ENCODE measurements at places on chromosomes 12 and 14. TPM values are rescaled to one million over a fixed set of nuclear protein-coding genes. Genes with fewer than 3 reads are reported as not detected.
A peak's percentile ranks its signal among the peaks of the same experiment; 100 is the strongest.

PIWIL1 gene
- total RNA-seq, result 0.61 TPM

TPH2 gene
- total RNA-seq, result 7.2 TPM

SMIM41 gene
- 1.3 TPM for total RNA-seq

PLEKHD1 gene
- 0.27 TPM for total RNA-seq

PROX2 gene
- not detected for total RNA-seq

ANO2 gene
- total RNA-seq, result 10.5 TPM

BEGAIN gene
- 10.0 TPM for total RNA-seq

DNA sequence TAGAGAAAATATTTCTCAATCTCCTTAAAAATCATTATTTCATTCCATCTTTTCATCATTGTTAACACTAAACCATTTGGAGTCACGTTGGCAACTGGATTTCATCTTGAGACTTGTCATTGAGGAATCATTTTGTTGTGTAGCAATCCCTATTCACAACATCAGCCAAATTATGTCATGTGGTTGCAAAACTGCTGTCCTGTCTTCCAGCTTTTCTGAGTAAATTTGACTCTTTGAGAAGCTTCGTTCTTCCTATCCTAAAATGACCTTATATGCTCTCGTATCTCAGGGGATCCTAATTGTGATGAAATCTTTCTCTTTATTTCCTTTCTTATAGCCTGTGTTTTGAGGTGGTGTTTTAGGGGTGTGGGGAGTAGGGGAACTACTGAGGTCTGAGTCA is 30.6 kb upstream of the KICS2 start:
- H3K4me3 ChIP-seq, result no peak overlapping the region
- H3K4me1 ChIP-seq, result peaks cover 6% of the 10 kb centered on the region
- DNase-seq, result no peak
- H3K36me3 ChIP-seq, result no peaks in the 10 kb centered on the region
- H3K27ac ChIP-seq, result no peak overlapping the region

DNA sequence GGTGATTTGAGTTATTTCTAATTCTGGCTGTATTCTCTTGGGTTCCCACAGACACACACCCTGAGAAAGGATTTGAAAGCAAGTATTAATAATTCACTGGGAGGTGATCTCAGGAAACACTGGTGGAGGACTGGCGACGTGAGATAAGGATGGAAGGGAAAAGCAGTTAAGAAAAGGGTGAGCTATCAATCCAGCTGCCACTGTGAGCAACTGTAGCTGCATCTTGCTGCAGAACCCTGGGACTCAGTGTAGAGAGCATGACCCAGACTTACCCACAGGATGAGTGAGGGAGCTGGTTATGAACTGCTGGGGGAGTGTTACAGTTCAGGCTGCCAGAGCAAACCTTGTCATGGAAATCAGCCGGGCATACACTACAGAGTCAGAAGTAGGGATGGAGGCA is 71.9 kb downstream of the RESF1 start:
- DNase-seq, result no peak
- H3K4me3 ChIP-seq, result no peak overlapping the region
- H3K4me1 ChIP-seq, result peaks cover 4% of the 10 kb centered on the region
- no peak overlapping the region for H3K27ac ChIP-seq

- no peak overlapping the region for H3K4me3 ChIP-seq
- H3K4me1 ChIP-seq, result no peaks in the 10 kb centered on the region
- H3K36me3 ChIP-seq, result peaks cover 27% of the 10 kb centered on the region
- no peak overlapping the region for H3K27ac ChIP-seq
- DNase-seq, result no peak
Measured at GRCh38 chr14:69460093-69460701, 24.3 kb upstream of the PLEKHD1 start.

- H3K4me1 ChIP-seq, result no peaks in the 10 kb centered on the region
- no peak overlapping the region for H3K27ac ChIP-seq
- DNase-seq, result no peak
Measured at GRCh38 chr12:82055391-82055790, 296.2 kb upstream of the PPFIA2 start.

- no peak overlapping the region for H3K4me3 ChIP-seq
- peaks cover 15% of the 10 kb centered on the region for H3K4me1 ChIP-seq
- H3K27ac ChIP-seq, result no peak overlapping the region
- H3K27me3 ChIP-seq, result no peaks in the 10 kb centered on the region
Measured at GRCh38 chr12:117114784-117115183, 15.6 kb upstream of the TESC start.

DNA sequence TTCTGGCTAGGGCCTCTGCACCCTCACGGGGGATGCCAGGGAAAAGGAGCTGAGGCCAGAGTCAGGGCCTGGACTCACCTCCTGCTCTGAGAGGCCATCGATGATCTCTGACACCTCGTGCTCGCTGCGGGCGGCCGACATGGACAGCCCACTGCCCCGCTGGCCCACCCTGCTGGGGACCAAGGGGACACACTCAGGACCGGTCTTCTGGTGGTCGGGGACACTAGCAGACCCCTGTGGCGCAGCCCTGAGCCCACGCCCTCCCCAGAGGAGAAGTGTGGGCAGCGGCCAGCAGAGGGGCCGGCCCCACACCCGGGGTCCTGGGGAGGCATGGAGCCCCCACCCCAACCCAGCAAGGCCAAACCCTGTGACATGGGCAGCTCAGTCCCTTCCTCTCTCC is 134.6 kb downstream of the RFLNA start:
- no peak overlapping the region for H3K4me3 ChIP-seq
- H3K27ac ChIP-seq, result peak overlapping the region; percentile 67
- H3K4me1 ChIP-seq, result peaks cover 65% of the 10 kb centered on the region
- peaks cover 78% of the 10 kb centered on the region for H3K36me3 ChIP-seq
- no peaks in the 10 kb centered on the region for H3K27me3 ChIP-seq
- no peak for DNase-seq

GRCh38 chr14:93729993-93730392 is 58.3 kb downstream of the PRIMA1 start:
- no peak overlapping the region for H3K27ac ChIP-seq
- no peaks in the 10 kb centered on the region for H3K27me3 ChIP-seq
- no peak overlapping the region for H3K4me3 ChIP-seq

GRCh38 chr12:86727160-86727559 is 471.0 kb upstream of the MGAT4C start:
- H3K27ac ChIP-seq, result no peak overlapping the region
- no peaks in the 10 kb centered on the region for H3K27me3 ChIP-seq
- H3K4me1 ChIP-seq, result no peaks in the 10 kb centered on the region
- H3K4me3 ChIP-seq, result no peak overlapping the region
- DNase-seq, result no peak
- no peaks in the 10 kb centered on the region for H3K36me3 ChIP-seq

- H3K27ac ChIP-seq, result no peak overlapping the region
- no peak for DNase-seq
- H3K27me3 ChIP-seq, result no peaks in the 10 kb centered on the region
- H3K36me3 ChIP-seq, result no peaks in the 10 kb centered on the region
- no peaks in the 10 kb centered on the region for H3K4me1 ChIP-seq
Measured at GRCh38 chr12:98788396-98788795, 143.3 kb downstream of the APAF1 start.

GRCh38 chr12:70822412-70822811 is 98.1 kb downstream of the PTPRR start:
- H3K27ac ChIP-seq, result no peak overlapping the region
- H3K4me1 ChIP-seq, result no peaks in the 10 kb centered on the region
- no peak for DNase-seq
- H3K36me3 ChIP-seq, result no peaks in the 10 kb centered on the region
- no peak overlapping the region for H3K4me3 ChIP-seq
- H3K27me3 ChIP-seq, result no peaks in the 10 kb centered on the region

GRCh38 chr12:1517007-1517406 is 77.4 kb downstream of the FBXL14 start:
- H3K27ac ChIP-seq, result no peak overlapping the region
- H3K4me3 ChIP-seq, result no peak overlapping the region
- no peaks in the 10 kb centered on the region for H3K27me3 ChIP-seq
- no peaks in the 10 kb centered on the region for H3K4me1 ChIP-seq
- DNase-seq, result no peak

DNA sequence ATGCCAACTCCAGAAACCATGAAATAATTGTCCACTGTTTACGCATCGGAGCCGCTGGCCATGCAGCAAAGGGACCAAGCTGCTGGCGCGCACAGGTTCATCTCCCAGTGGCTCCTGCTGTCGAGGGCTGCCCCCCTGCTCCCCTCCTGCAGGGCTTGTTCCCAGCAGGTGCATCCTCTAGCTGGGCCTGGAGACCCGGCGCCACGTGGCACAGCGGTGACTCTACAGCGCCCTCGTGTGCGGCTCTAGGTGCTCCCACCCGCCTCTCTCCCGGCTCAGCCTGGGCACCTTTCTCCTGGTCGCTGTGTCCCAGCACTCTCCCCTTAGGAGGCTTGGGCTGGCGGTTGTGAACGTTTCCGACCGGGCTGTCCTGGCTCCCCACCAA is 37.5 kb upstream of the INF2 start:
- no peak overlapping the region for H3K4me3 ChIP-seq
- peaks cover 42% of the 10 kb centered on the region for H3K4me1 ChIP-seq
- H3K36me3 ChIP-seq, result no peaks in the 10 kb centered on the region
- no peak for DNase-seq

DNA sequence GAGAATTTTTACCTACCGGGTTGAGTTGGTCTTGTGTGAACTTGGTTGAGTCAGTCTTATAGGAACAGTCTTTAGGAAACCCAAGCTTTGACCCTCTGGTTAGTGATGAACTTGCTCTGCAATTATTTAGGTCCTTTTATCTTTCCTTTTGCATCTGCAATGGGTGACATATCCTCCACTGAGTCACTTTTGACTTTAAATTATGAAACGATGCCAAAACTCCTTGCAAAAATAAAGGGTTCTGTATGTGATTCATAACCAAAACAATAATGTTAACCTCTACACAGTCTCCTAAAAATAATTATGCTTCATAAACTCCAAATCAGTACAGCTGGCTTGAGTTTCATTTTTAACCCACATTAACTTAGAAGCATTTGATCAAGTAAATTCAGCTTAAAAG is 979.4 kb downstream of the GALC start:
- no peak for DNase-seq
- no peaks in the 10 kb centered on the region for H3K27me3 ChIP-seq
- H3K4me3 ChIP-seq, result no peak overlapping the region
- H3K4me1 ChIP-seq, result no peaks in the 10 kb centered on the region

DNA sequence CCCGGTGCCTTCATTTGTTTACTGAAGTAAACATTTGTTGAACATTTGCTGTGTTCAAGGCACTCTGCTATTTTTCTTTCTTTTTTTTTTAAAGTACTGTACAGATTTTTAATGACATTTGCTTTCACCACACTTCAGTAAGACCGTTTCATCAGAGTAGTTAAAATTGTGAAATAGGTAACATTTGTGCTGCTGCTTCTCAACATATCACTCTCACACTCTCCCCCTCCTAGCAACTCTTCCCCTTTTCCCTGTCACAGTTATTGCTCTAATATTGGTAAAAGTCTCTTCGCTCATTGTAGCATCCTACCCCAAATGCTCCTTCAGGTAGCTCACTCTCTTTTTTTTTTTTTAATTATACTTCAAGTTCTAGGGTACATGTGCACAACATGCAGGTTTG is 49.6 kb downstream of the SRGAP1 start:
- no peak overlapping the region for H3K4me3 ChIP-seq
- no peaks in the 10 kb centered on the region for H3K27me3 ChIP-seq
- H3K27ac ChIP-seq, result no peak overlapping the region
- DNase-seq, result no peak

GRCh38 chr12:103547929-103548328 is 39.1 kb upstream of the STAB2 start:
- no peak overlapping the region for H3K27ac ChIP-seq
- H3K27me3 ChIP-seq, result peaks cover 7% of the 10 kb centered on the region
- H3K4me3 ChIP-seq, result no peak overlapping the region
- peaks cover 3% of the 10 kb centered on the region for H3K4me1 ChIP-seq
- no peak for DNase-seq
- no peaks in the 10 kb centered on the region for H3K36me3 ChIP-seq

Measured in spleen (tissue), 13 donors.